ENCODE measurements at places on chromosomes 2 and 18. TPM values are rescaled to one million over a fixed set of nuclear protein-coding genes. Genes with fewer than 3 reads are reported as not detected.

The TMEM17 gene
- 1.5 TPM for total RNA-seq

DNA sequence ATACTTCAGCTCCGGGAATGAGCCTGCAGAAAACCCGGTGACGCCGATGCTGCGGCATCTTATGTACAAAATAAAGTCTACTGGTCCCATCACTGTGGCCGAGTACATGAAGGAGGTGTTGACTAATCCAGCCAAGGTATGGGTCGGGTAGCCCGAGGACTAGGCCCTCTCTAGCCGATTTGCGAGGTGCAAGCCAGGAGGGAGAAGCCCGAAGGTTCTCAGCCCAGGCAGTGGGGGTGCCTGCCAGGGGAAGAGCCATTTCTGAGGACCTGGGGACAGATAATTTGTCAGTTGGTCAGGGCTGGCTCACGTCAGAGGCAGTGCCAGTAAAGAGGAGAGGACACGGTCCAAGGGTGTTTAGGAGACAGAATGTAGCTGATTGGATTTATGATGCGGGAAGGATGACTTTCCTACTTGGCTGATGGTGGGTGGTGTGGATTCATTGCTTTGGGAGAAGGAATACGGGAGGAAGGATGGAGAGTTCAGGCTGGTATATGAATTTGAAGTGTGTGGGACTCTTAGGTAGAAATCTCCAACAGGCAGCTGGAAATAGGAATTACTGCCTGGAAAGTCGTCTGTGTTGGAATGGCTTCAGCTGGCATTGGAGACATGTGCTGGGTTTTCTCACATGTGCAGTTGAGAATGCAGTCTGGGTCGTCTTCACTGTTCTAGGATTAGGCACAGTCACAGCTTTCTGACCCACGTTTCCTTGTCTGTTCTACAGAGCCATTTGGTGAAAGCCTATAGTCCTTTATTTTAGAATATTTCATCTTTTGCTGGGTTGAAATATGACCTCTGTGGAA, 874 bp downstream of the NDUFAF7 start:
- no peaks in the 10 kb centered on the region for H3K27me3 ChIP-seq
- peaks cover 4% of the 10 kb centered on the region for H3K4me1 ChIP-seq
- H3K36me3 ChIP-seq = peaks cover 26% of the 10 kb centered on the region
- no peak overlapping the region for H3K4me3 ChIP-seq
- no peak for DNase-seq

DNA sequence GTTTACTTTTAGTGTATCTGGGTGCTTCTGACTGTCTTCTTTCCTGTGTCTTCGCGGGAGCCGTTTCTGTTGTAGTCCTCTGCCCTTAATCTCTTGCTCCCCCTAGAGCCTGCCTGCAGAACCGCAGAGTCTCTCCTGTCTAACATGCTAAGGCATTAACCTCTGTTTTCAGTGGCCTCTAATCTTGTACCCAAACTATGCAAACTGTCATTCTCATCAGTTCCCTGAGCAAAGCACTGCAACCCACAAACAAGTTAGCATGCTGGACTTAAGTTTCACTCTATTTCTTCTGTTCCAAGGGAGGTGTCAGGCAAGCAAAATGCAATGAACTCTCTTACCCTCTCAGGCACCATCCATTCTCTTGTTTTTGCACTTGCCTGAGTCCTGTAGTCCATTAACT, 138.4 kb downstream of the OTX1 start:
- no peak overlapping the region for H3K4me3 ChIP-seq
- no peak overlapping the region for H3K27ac ChIP-seq
- no peaks in the 10 kb centered on the region for H3K27me3 ChIP-seq
- DNase-seq = peak; percentile 67
- no peaks in the 10 kb centered on the region for H3K4me1 ChIP-seq
- no peaks in the 10 kb centered on the region for H3K36me3 ChIP-seq

- no peaks in the 10 kb centered on the region for H3K4me1 ChIP-seq
- no peaks in the 10 kb centered on the region for H3K27me3 ChIP-seq
- no peak overlapping the region for H3K4me3 ChIP-seq
- H3K36me3 ChIP-seq = no peaks in the 10 kb centered on the region
- peak; percentile 37 for DNase-seq
These were observed 211.3 kb upstream of the APCDD1 start for GRCh38 chr18:10242936-10243680.

GRCh38 chr18:22985250-22985649, 52.1 kb downstream of the RBBP8 start:
- no peak overlapping the region for H3K4me3 ChIP-seq
- no peak overlapping the region for H3K27ac ChIP-seq
- H3K36me3 ChIP-seq = peaks cover 30% of the 10 kb centered on the region
- no peaks in the 10 kb centered on the region for H3K4me1 ChIP-seq

- DNase-seq = no peak
- H3K4me1 ChIP-seq = no peaks in the 10 kb centered on the region
- no peaks in the 10 kb centered on the region for H3K27me3 ChIP-seq
- no peak overlapping the region for H3K27ac ChIP-seq
- H3K36me3 ChIP-seq = peaks cover 5% of the 10 kb centered on the region
- H3K4me3 ChIP-seq = no peak overlapping the region
These were observed 11.7 kb upstream of the ELAC1 start for GRCh38 chr18:50956116-50956515.

- H3K4me3 ChIP-seq = no peak overlapping the region
- no peak overlapping the region for H3K27ac ChIP-seq
- H3K27me3 ChIP-seq = no peaks in the 10 kb centered on the region
These were observed 107.9 kb upstream of the IL1R2 start for GRCh38 chr2:101883860-101884259.
